GM04503 (cell line): ENCODE measurements at places on chromosomes 2 and 18.

DNA sequence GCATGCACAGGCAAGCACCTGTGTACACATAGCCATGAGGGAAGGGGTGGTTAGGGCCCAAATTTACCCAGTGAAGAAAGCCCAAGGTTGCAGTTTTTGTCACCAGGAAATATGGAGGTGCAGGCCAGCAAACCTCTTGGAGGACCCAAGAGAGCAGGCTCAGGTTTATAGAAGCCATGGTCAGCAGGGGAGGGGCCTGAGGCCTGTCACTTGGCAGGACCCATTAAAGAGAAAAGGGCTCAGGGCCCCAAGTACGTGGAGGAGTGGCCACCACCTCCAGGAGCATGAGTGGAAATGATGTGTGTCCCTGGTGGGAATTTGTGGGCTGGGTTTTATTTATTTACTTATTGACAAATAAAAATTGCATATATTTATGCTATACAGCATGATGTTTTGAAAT lies 192.9 kb downstream of the HAUS1 start:
- DNase-seq, result no peak

DNA sequence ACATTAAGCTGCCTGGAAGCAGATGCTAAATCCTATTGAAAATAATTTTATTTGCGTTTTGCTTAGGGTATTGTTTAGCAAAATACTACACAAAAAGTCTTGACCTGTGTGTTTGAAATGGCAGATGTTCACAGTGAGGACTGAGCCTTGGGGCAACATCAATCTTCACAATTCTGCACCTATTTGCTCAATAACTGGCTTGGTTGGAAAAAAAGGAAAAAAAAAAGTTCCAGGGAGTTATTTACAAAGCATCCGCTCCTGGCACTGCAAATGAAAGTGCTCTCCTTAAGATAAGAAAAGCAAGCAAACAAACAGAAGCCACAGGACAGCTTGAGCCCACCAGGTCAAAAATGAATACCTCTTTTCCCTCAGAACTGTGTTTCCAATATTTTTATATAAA lies 77.7 kb downstream of the MAP2 start:
- no peak for DNase-seq

DNA sequence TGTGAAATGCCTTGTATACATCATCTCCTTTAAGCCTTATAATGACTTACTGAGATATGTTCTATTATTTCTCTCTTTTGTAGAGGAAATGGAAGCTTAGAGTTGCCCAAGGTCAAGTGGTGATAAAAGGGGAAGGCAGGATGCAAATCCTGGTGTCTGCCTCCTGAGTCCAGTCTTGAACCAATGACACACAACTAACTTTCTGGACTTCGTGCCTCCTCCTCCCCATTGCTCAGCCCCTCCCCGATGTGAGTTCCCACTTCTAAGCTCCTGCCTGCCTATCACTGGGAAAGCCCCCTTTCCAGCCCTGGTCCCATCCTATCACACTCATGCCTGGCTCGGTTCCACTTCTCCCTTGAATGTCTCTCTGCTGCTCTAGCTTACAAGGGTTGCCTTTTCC lies 6.9 kb upstream of the CTIF start:
- DNase-seq, result no peak

DNA sequence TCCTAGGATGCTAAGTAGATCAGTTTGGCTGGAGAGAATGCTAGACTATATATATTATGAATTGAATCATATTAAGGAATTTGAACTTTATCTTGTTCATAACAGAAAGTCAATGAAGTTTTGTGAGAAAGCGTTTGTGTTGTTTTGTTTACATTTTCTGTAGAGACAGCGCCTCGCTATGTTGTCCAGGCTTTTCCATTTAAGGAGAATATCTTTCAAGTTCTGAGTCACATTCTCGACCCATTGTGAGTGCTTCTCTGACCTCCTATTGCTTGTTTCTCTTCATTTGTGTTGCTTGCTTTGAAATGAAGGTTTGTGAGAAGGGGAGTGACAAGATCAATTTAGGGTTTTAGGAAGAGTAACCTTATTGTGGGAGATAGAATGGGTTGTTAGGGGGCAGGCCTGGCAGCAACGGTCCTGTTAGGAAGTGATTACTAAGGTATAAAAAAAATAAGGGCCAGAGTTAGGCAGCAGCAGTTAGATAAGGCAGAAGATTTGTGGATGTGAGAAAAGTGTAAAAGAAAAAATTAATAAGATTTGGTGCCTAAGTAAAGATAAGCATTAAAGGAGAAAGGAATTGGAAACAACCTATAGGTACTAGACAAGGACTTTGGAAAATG lies 47.6 kb upstream of the ACVR1 start:
- DNase-seq, result no peak
